ENCODE measurements at places on chromosomes 6 and 20. TPM values are rescaled to one million over a fixed set of nuclear protein-coding genes. Genes with fewer than 3 reads are reported as not detected.

Gene ELOVL2
- not detected for total RNA-seq

Gene TNXB
- 2.8 TPM for total RNA-seq

Gene DOP1A
- 29.0 TPM for total RNA-seq

Gene GSTA1
- total RNA-seq: not detected

Gene CRYBG1
- 60.9 TPM for total RNA-seq

Gene RSPO3
- total RNA-seq: not detected

Gene IYD
- not detected for total RNA-seq

Gene PARD6B
- 4.3 TPM for total RNA-seq

Gene AP5S1
- 3.9 TPM for total RNA-seq

Gene BIRC7
- total RNA-seq: 0.21 TPM

Gene LSM2
- 15.4 TPM for total RNA-seq

Gene C6orf15
- total RNA-seq: not detected

Gene TMC2
- total RNA-seq: not detected

Gene APOM
- total RNA-seq: 3.0 TPM

Gene MAS1
- total RNA-seq: 0.10 TPM

Gene TTK
- 0.52 TPM for total RNA-seq
